Activated T-helper 17 cell treated with anti-CD3 and anti-CD28 coated beads, Interleukin-2, amount 50 U/mL, for 72 hours (primary cell): ENCODE measurements at places on chromosomes 4 and X.

- ATAC-seq, result peak; percentile 43
- H3K27me3 ChIP-seq, result no peaks in the 10 kb centered on the region
- H3K4me3 ChIP-seq, result peak overlapping the region; percentile 77
- H3K27ac ChIP-seq, result peak overlapping the region; percentile 86
- H3K4me1 ChIP-seq, result peaks cover 27% of the 10 kb centered on the region
These were observed 1.0 kb upstream of the TLR1 start for GRCh38 chr4:38805530-38806145.

GRCh38 chrX:156000361-156000926 lies 2.9 kb downstream of the IL9R start:
- no peaks in the 10 kb centered on the region for H3K36me3 ChIP-seq
- no peaks in the 10 kb centered on the region for H3K27me3 ChIP-seq
- ATAC-seq, result no peak
- no peaks in the 10 kb centered on the region for H3K4me1 ChIP-seq

DNA sequence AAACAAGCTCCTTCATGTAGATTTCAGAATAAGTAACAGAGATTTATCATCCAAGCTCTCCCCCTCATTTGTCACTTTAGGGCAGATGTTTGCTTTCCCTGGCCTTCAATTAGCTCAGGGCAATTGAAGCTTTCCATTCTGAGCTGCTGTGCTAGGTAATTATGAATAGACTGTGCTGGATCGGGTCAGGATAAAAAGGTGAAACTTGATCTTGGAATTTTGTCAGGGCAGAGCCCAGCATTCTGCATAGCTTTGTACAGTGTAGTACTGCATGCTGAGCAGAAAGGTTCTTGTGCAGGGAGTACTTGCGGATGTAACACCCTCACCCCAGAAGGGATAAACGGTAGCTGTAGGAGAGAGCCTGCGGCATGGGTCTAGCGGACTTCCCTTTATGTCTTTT lies 64.0 kb upstream of the CLDN34 start:
- H3K4me1 ChIP-seq, result peaks cover 4% of the 10 kb centered on the region
- peaks cover 7% of the 10 kb centered on the region for H3K27me3 ChIP-seq
- no peaks in the 10 kb centered on the region for H3K36me3 ChIP-seq
- H3K27ac ChIP-seq, result no peak overlapping the region

DNA sequence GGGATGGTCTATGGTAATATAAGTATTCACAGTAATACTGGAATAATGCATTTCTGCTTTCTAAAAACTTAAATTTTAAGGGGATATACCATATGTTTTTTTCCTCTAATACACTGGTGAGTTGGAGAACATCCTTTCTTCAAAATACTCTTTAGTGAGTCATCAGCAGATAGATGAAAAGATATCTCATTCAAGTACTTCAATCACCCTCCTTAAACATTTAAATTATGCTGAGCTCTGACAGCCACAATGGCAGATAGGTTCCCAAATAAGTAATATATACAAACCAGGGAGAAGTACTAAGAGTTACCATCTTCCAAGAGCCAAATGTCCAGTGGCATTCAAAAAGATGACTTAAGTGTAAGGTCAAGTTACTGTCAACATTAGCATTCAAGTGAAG lies 52.2 kb downstream of the AMMECR1 start:
- no peaks in the 10 kb centered on the region for H3K36me3 ChIP-seq
- H3K27ac ChIP-seq, result no peak overlapping the region
- peak; percentile 23 for ATAC-seq
- peaks cover 14% of the 10 kb centered on the region for H3K4me1 ChIP-seq
- H3K4me3 ChIP-seq, result no peak overlapping the region
